Fibroblast of gingiva (primary cell): ENCODE measurements at places on chromosomes 3 and 15.
A peak's percentile ranks its signal among the peaks of the same experiment; 100 is the strongest.

GRCh38 chr15:35998663-35999602, 453.0 kb upstream of the DPH6 start:
- DNase-seq: no peak

DNA sequence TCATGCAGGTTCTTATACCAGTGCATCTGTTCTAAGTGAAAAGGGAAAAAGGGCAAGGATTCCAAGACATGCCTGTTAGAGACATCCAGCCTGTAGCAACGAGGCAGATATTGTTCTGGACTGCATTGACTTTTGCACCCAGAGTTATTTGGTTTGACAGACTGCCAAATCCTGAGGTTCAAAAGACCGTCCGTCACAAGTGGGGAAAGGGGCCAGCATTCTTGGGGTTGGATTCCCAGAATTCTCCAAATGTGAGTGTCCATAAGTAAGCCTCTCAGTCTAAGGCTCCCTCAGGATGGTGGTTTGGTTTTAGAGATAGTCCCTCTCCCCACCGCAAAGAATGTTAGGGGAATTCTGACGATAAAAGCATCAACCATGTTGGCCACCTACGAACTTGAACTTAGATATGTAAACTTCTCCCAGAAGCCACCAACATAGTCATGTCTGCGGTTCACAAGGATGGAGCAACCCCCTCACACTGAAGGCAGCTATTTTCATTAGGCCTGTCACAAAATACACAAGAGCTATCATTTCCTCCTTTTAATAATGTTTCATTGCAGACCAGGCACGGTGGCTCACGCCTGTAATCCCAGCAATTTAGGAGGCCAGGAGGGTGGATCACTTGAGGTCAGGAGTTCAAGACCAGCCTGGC, 13.6 kb upstream of the LACTB start:
- DNase-seq: peak; percentile 100

- no peak for DNase-seq
Measured at GRCh38 chr3:183410280-183410679, 18.1 kb downstream of the MCF2L2 start.

- no peak for DNase-seq
Measured at GRCh38 chr15:75203017-75203907, 1.6 kb downstream of the C15orf39 start.

DNA sequence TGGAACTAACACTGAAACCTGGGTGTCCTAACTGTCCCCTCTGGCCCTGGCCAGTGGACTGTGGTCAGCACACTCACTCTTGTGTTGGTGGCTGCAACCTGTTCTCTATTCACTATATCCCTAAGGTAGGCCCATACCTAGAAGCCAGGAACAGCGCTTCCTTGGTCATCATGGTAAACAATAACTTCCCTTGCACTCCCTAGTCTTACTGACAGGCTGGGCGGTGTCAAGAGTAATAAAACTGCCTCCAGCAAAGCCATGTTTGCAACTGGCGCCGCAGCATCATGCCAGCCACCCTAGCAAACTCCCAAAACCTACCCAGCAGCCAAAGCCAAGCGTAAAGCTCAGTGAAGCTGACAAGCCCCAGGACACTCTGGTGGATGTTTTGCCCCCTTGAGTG, 63.1 kb upstream of the TSEN2 start:
- DNase-seq: no peak

DNA sequence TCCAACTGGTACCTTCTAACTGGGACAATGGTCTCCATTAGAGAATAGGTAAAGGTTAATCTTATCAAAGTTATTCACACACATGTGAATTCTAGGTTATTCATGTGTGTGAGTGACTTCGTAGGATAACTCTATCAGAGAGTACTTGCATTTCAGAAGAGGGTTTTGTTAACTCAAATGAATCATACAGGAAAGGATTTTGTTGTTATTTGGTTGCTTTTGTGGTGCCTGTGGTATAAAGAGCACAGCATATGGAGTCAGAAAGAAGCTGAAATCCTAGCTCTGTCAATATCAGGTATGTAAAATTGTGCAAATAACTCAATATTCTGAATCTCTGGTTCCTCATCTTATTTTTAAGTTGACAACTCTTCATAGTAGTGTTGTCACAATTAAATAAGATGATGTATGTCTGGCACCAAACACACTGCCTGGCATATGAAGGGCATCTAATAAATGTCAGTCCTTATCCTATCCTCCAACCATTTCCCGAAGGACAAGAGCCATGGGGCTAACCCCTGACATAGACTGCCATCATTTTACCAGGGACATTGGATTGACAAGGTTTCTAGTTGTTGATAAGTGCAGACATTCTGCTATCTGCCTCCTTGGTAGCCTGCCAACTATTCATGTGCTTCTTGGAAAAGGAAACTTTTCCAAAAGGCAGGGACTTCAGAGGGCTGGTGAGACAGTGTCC, 48.7 kb upstream of the CMSS1 start:
- DNase-seq: no peak

DNA sequence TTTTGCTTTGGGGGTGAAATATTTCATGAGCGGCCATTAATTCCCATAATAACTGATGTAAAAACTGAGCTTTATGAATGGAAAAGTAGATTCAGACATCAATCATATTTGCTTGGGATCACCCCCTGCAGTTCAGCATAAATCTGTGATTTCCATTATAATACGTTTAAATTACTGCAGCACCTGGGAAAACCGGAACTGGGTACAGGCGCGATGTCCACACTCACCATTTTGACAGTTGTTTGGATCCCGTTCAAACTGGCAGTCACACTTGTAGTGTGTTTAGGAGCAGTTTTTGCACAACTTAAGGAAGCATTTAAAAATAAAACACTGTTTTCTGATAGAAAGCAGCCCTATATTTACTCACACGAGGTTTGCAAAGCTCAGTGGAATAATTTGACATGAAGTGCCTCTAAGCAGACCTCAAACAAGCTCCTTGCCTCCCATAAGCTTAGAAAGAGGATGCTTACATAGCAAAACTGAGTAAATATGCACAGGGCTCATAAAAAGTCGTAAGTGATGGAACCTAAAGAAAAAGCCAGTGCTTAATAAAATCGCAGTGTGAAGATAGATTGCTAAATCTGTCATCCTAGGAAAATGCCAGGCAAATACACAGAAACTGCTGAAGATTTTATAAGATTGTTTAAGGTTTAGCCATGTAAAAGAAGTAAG, 377.6 kb downstream of the PTPRG start:
- DNase-seq: no peak

DNA sequence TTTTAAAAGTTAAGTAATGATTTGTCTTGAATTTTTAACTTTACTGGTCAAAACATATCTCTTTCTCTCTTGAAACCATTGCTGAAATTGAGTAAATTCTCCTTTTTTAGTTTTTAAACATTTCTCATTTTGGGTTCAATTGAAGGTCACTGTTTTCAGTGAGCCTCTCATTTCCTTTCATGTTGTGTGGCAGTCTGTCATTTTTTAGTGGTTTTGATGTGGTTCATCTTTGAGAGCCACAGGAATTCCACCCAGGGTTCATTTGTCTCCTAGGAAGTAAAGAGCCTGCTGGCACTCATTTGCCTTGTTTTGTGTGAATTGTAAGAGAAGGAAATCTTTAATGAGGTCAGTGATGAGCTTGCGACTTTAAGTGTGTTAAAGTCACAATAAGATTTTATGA, 10.4 kb downstream of the CLDN11 start:
- DNase-seq: no peak

DNA sequence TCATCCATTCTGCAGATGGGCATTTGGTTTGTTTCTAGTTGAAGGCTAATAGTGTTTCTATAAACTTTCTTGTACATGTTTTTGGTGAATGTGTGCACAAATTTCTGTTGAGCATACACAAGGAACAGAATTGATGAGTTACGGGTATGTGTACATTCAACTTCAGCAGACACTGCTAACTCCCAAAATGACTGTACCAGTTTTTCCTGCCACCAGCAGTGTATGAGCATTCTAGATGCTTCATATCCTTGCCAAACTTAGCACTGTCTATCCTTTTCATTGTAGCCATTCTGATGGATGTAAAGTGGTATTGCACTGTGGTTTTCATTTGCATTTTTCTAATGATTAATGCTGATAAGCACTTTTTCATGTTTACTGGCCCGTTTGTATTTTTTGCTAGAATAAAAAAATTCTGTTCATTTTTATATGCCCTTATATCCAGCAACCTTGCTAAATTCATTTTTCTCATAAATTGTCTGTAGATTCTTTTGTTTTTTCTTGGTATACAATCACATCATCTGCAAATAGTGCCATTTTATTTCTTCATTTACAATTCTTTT, 110.2 kb downstream of the ATP1B3 start:
- no peak for DNase-seq

- peak; percentile 92 for DNase-seq
Measured at GRCh38 chr15:100740138-100740537, 137.7 kb downstream of the ASB7 start.

DNA sequence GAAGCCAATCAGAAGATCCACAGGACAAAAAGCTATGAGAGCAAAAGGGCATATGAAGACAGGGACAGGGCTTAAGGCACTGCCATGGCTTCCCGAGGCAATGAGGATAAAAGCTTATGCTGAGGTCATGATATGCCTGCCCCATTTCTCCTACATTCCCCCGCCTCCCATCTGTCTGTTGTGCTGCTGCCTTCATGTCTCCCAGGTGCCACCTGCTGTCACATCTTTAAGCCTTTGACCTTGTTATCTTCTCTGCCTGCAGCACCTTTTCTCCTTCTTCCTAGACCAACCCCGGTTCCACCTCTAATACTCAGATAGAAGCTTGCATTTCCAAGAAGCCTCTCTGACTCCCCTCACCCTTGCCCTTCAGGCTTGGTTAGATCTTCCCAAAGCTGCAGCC, 213.8 kb downstream of the ARRDC4 start:
- DNase-seq: no peak

GRCh38 chr3:8793242-8793641, 23.8 kb upstream of the OXTR start:
- no peak for DNase-seq

DNA sequence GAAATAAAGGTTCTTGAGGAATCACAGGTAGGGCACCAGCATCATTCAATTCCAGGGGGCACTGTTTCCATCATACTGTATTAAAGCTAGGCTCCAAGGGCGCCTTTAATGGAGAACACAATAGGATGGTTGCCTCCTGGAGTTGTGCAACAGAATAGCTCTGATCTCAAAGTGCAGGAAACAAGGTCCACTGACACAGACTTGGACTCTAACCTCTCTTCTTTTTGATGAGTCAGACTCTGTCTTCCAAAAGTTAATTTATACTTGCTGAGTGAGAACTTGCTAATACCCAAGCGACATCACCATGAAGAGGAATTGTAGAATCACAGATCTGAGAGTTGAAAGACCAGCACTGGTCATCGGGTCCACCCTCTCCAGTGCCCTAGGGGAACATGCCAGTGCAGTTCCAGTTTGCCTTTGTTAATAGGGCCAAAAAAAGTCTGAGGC, 94.4 kb upstream of the PHLDB2 start:
- DNase-seq: peak; percentile 53

DNA sequence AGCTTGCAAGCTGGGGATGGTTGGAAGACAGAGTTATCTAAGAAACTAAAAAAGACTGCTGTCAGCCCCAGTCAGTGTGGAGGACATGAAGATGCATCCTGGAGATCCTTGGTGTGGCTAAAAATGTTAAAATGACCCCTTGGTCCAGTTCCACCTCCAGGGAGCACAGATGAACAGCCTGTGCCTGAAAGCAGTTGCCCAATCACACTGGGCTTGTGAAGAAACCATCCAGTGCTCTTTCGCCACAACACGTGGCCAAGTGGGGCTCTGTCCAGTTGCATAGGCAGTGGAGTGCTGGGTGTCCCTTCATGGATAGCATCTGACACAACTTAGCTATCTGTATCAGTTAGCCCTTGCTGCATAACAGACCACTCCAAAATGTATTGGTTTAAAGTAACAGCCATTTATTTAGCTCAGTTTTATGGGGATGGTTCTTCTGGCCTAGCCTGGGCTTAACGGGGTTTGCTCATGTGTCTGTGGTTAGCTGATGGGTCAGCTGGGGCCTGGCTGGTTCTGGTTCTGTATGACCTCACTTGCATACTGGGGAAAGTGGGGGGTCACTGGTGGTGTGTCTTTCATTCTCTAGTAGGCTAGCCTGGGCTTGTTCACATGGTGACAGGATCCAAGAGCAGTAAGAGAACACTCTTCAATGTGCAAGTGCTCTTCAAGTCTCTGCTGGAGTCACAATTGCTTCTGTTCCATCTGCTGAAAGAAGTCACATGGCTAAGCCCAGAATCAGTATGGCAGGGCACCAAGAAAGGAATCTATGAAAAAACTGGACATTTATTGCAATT, 226.2 kb downstream of the PDCD6IP start:
- DNase-seq: peak; percentile 60

- peak; percentile 54 for DNase-seq
Measured at GRCh38 chr3:30649572-30650318, 43.3 kb downstream of the TGFBR2 start.

DNA sequence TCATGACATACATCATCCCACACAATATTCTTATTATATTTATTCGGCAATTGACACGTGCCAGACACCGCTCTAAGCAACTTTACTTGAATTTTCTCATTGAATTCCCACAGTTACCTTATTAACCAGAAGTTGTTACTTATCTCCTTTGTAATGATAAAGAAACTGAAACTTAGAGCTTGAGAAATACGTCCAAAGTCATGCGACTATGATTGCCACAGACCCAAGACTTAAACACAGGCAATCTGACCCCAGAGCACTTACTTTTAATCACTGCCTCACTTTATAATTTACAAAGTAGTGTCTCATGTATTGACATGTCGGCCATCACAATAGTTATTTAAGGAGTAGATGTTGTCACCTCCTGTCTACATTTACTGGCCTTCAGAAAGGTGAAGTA, 64.7 kb downstream of the ATP13A4 start:
- no peak for DNase-seq

- no peak for DNase-seq
Measured at GRCh38 chr3:37739579-37740290, 121.9 kb upstream of the CTDSPL start.

- no peak for DNase-seq
Measured at GRCh38 chr3:117885011-117885441, 1149.6 kb downstream of the IGSF11 start.

DNA sequence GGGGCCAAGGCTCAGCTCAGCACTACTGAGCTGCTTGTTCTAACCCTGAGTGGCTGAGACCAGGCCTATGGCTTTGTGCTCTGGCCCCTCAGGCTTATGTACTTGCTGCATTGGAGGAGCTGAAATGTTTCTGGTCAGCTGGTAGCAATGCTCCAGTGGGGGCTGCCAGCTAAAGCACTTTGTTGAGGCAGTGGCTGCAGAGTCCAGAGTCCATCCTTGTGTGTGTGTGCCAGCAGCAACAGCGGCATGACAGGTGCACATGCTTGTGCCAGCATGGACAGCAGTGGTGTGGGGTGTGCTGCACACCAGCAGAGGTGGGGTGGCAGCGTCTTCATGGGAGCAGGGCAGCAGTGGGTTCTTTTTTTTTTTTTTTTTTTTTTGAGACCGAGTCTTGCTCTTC, 169.1 kb downstream of the VPS8 start:
- no peak for DNase-seq

GRCh38 chr15:80447077-80447476, 42.9 kb downstream of the ARNT2 start:
- DNase-seq: no peak

DNA sequence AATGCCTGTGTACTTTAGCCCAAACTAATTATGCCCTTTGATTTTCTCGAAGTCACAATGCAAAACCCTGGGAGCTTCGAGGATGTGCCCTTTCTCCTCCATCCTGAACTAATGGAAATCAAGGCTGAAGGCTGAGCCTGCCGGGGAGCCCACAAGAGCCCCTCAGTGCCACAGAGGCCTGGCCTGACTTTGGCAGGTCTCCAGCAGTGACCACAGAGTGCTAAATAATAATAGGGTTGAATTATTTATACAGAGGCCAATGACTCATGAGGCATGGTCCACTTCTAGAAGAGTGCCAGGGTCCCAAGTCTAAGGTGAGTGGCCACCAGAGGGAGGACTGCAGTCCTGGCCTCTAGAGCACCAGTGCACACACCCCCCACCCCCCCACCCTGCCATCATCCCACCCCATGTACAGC, 19.1 kb upstream of the GLCE start:
- no peak for DNase-seq
